ENCODE measurements at places on chromosomes 6 and 20. TPM values are rescaled to one million over a fixed set of nuclear protein-coding genes. Genes with fewer than 3 reads are reported as not detected.

GRCh38 chr20:14916360-14916920 lies 579.0 kb upstream of the FLRT3 start:
- DNase-seq = no peak

DNA sequence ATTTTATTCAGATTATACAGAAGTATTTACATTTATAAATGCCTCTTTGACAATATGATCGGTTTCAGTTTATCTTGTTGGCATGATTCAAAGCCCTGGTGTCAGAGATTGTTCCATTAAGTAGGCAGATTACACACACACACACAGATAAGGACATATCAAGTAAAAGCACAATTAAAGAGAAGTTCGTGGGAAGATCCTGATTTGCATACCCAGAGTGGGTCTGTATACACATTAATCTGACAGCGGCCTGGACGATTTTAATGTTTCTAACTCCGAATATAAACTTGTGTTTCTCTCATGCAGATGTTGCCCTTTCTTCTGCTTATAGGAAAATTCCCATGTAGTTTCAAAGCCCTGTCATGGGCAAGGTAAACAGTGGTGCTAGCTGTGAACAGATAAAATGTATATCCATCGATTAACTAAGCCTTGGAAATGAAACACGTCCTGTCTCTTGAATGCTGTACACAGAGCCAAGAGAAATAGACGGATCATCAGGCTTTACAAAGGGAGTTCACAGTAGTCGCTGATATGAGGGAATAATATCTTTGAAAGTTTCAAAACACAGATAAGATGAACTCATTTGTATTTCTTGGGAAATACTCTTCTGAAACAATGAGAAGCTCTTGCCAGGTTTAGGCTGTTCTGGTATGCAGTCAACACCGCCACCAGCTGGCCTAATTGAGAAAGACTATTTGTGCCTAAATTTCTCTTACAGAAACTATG lies 108.2 kb upstream of the GMDS start:
- peak; percentile 63 for DNase-seq

DNA sequence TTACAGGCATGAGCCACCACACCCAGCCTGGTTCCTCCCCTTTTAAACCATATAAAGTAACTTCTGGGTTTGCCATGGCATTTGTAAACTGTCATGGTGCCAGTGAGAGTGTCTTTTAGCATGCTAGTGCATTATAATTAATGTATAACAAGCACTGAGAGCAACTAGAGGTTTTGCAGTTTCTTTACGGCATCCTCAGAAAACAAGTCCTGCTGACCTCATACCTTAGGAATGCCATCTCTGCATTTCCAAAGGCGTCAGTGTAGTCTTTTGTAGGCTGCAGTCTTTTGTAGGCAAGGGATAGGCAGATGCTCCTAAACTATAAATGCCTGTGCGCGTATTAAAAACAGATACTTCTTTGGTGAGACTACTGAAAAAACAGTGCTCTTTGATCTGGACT lies 75.0 kb upstream of the EZR start:
- DNase-seq = peak; percentile 21

DNA sequence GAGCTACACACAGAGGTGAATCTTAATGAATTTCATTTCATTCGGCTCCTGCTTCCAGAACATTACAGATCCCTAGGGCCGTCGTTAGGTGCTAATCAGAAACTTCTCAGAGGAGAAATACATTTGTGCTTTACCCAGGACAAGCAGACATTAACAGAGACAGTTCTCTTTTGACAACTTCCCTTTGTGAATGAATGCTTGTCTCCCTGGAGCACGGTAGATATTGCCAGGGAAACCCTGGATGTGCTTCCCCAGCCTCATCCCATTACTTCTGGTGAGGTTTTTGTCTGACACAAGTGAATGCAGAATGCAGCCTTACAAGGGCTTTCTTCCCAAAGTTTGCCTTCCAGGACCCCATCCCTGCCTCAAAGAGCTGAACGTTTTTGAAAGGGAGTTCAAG lies 105.4 kb downstream of the SYNDIG1 start:
- DNase-seq = no peak

GRCh38 chr6:42136508-42137193 lies 5.8 kb downstream of the C6orf132 start:
- DNase-seq = no peak

DNA sequence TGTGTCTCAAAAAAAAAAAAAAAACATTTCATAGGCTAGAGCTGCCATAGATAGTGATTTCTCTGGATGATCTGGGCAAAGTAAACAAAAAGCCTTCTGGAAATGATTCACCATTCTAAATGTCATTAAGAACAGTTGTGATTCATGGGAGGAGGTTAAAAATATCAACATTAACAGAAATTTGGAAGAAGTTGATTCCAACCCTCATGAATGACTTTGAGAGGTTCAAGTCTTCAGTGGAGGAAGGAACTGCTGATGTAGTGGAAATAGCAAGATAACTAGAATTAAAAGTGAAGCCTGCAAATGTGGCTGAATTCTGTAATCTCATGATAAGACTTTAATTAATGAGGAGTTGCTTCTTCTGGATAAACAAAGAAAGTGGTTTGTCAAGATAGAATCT lies 26.8 kb upstream of the MMP24 start:
- DNase-seq = no peak

DNA sequence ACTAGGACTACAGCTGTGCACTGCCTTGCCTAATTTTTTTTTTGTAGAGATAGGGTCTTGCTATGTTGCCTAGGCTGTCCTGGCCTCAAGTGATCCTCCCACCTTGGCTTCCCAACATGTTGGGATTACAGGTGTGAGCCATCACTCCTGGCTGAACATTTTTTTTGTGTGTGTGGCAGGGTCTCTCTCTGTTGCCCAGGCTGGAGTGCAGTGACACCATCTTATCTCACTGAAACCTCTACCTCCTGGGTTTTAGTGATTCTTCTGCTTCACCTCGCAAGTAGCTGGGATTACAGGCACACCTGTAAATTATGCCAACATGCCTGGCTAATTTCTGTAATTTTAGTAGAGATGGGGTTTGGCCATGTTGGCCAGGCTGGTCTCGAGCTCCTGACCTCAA lies 25.3 kb downstream of the PANK2 start:
- DNase-seq = no peak

DNA sequence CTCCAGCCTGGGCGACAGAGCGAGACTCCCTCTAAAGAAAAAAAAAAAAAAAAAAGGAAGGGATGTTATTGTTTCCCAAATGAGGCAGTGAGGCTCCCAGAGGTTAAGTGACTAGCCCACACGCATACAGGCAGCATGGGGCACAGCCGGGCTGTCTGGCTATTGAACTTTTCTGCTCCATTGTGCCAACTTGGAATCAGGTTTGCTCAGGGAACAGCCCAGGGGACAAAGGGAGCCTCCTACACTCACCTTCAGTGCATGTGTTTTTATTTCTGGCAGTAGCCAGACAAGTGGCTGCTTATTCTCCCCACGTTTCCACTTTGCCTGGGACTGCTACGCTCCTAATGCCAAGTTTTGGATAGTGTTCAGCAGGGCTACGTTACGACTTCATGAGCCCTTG lies 10.7 kb downstream of the ETV7 start:
- DNase-seq = no peak

- DNase-seq = no peak
Observed at GRCh38 chr6:20571261-20571660, 37.0 kb downstream of the CDKAL1 start.

Gene FAM217A
- not detected for total RNA-seq

Gene OTOR
- 15.7 TPM for total RNA-seq

Gene EGFL8
- 28.4 TPM for total RNA-seq

Gene KCNS1
- total RNA-seq = 4.0 TPM

Gene PDYN
- total RNA-seq = 1.2 TPM

Gene EEF1A2
- total RNA-seq = 79.9 TPM

Gene STX11
- total RNA-seq = 0.94 TPM

Measured in spinal cord (tissue), 10 donors.